ENCODE measurements at places on chromosomes 5 and 9.

DNA sequence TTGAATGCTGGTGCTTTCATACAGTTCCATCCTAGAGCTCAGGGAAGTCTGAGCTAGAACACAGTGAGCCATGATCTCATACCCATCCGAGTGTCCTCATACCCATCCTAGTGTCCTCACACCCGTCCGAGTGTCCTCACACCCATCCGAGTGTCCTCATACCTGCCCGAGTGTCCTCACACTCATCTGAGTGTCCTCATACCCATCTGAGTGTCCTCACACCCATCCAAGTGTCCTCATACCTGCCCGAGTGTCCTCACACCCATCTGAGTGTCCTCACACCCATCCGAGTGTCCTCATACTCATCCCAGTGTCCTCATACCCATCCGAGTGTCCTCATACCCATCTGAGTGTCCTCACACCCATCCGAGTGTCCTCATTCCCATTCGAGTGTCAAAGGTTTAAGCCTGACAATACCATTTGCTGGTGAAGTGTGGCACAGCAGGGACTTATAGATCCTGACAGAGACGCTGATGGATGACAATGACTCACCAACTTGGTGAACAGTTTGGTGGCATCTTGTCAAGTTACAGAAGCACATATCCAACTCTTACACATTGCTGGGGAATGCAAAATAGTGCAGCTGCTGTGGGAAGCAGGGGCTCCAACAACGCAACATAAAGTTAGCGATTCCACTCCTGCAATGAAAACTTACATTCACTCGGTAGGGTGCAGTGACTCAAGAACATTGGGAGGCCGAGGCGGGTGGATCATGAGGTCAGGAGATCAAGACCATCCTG is 77.0 kb upstream of the COL5A1 start:
- no peak for DNase-seq

- no peak for DNase-seq
These were observed 77.2 kb downstream of the TSPAN17 start for GRCh38 chr5:176724472-176724871.

GRCh38 chr9:10961883-10962282 is 349.1 kb upstream of the PTPRD start:
- no peak for DNase-seq

DNA sequence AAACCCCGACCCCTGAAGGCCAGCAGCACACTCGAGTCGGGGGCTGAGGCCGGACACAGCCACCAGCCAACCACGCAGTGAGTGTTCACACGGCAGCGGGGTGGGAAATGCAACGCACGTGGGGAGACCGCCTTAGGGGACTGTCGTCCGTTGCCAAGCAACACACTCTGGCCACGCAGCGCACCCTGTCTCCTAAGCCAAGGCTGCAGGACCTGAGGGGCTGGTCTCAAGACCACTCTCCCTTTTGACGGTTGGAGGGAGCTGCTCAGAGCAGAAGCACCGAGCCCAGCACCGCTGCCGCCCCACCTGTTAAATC is 7.5 kb downstream of the BRD9 start:
- no peak for DNase-seq

- DNase-seq = no peak
These were observed 1.7 kb downstream of the PALM2AKAP2 start for GRCh38 chr9:109781541-109782197.

DNA sequence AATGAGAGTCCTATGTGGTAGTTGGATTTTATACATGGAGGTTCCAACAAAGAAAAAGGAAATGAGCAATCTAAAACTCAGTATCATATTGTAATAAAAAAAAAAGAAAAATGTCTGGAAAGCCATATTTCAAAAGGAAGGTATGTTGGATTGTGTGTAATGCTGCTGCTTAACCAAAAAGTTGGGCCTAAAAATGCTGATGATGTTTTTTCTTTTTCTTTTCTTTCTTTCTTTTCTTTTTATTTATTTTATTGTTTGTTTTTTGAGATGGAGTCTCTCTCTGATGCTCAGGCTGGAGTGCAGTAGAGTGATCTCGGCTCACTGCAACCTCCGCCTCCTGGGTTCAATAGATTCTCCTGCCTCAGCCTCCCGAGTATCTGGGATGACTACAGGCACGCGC is 1424.0 kb upstream of the CDH6 start:
- DNase-seq = no peak
